Upper lobe of right lung (tissue), 1 donor: ENCODE measurements at places on chromosomes 4 and X.

DNA sequence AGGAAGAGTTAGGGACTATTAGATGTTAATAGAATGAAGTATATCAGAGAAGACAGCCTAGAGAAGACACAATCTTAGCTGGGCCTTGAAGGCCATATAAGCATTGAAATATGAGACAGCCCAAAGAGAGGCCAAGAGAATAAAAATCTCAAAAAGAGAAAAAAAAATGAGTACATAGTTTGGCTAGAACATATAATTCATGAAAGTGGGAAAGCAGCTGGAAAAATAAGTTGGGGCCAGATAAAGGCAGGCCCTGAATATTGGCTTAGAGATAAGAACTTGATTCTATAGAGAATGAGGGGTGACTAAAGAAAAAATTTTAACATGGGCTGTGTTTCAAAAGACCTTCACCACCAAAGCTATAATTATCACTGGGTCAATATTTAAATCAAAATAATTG is 7.4 kb upstream of the UTP3 start:
- H3K27me3 ChIP-seq = no peaks in the 10 kb centered on the region
- H3K27ac ChIP-seq = no peak overlapping the region
- H3K36me3 ChIP-seq = no peaks in the 10 kb centered on the region
- no peak for DNase-seq
- H3K4me3 ChIP-seq = no peak overlapping the region

- H3K4me3 ChIP-seq = peak overlapping the region; percentile 62
- peaks cover 5% of the 10 kb centered on the region for H3K4me1 ChIP-seq
- DNase-seq = peak; percentile 91
- no peaks in the 10 kb centered on the region for H3K27me3 ChIP-seq
These were observed 5.9 kb downstream of the TIMM17B start for GRCh38 chrX:48891402-48892288.

GRCh38 chrX:4547213-4547836 is 833.9 kb upstream of the PRKX start:
- no peaks in the 10 kb centered on the region for H3K4me1 ChIP-seq
- no peak overlapping the region for H3K27ac ChIP-seq
- DNase-seq = no peak
- H3K4me3 ChIP-seq = no peak overlapping the region

GRCh38 chr4:12286351-12286750 is 857.7 kb upstream of the HS3ST1 start:
- H3K4me1 ChIP-seq = no peaks in the 10 kb centered on the region
- H3K4me3 ChIP-seq = no peak overlapping the region
- H3K27ac ChIP-seq = no peak overlapping the region
- H3K36me3 ChIP-seq = no peaks in the 10 kb centered on the region
- H3K27me3 ChIP-seq = no peaks in the 10 kb centered on the region

DNA sequence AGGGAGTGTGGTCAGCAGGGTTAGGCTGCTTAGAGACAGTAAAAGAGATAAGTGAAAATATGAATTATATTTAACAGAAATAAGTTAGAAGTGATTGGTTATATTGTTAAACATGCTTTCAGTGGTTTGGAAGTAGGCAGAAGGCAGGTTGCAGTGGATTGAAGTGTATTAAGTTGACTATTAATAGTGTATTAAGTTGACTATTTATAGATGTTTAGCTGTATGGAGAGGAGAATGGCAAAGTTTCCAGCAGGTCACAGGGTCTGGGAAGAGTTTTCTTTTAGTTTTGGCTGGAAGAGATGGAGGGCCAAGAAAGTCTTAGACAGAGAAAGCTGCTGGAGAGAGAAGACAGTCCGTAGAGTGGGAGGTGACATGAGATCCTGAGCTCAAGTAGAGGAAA is 7.9 kb downstream of the SMIM20 start:
- H3K27me3 ChIP-seq = no peaks in the 10 kb centered on the region
- H3K36me3 ChIP-seq = no peaks in the 10 kb centered on the region
- H3K4me1 ChIP-seq = no peaks in the 10 kb centered on the region
- DNase-seq = no peak
- H3K27ac ChIP-seq = no peak overlapping the region

- no peak overlapping the region for H3K27ac ChIP-seq
- no peaks in the 10 kb centered on the region for H3K27me3 ChIP-seq
- H3K4me3 ChIP-seq = no peak overlapping the region
- no peaks in the 10 kb centered on the region for H3K4me1 ChIP-seq
These were observed 274.8 kb upstream of the UGT8 start for GRCh38 chr4:114323841-114324240.

- no peak overlapping the region for H3K27ac ChIP-seq
- no peaks in the 10 kb centered on the region for H3K27me3 ChIP-seq
- H3K4me3 ChIP-seq = no peak overlapping the region
- DNase-seq = no peak
- H3K4me1 ChIP-seq = no peaks in the 10 kb centered on the region
These were observed 221.6 kb upstream of the SLIT2 start for GRCh38 chr4:20030108-20030507.

- no peaks in the 10 kb centered on the region for H3K36me3 ChIP-seq
- no peak overlapping the region for H3K27ac ChIP-seq
- H3K27me3 ChIP-seq = no peaks in the 10 kb centered on the region
- no peaks in the 10 kb centered on the region for H3K4me1 ChIP-seq
- H3K4me3 ChIP-seq = no peak overlapping the region
These were observed 98.3 kb upstream of the ANKRD50 start for GRCh38 chr4:124810827-124811226.

DNA sequence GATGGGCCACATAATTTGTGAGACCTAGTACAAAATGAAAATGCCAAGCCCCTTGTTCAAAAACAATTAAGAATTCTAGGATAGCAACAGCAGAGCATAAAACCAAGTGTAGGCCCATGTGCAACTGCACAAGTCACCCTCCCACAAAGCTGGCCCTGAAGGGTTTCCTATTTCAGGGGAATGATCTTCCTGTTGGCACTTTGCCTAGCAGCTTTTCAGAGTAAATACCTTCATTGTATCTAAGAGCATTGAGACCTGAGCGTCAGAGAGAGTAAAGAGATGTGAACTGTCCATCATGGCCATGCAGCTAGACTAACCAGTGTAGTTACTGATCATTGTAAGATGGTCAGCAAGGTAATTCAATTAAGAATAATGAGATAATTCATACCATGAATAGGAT is 113.6 kb downstream of the CNKSR2 start:
- H3K4me1 ChIP-seq = no peaks in the 10 kb centered on the region
- no peaks in the 10 kb centered on the region for H3K36me3 ChIP-seq
- DNase-seq = no peak
- no peak overlapping the region for H3K27ac ChIP-seq
- no peak overlapping the region for H3K4me3 ChIP-seq
- no peaks in the 10 kb centered on the region for H3K27me3 ChIP-seq

DNA sequence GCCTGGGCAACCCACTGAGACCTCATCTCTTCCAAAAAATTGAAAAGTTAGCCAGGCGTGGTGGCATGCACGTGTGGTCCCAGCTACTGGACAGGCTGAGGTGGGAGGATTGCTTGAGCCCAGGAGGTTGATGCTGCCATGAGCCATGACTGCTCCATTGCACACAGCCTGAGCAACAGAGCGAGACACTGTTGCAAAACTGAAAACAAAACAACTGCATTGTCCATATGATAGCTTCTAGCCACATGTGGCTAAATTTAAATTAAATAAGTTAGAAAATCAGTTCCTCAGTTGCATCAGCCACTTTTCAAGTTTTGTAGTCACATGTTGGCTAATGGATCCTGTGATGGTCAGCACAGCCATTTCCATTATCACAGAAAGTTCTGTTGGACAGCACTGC is 67.9 kb downstream of the GAB1 start:
- H3K27me3 ChIP-seq = no peaks in the 10 kb centered on the region
- H3K36me3 ChIP-seq = no peaks in the 10 kb centered on the region
- no peak overlapping the region for H3K27ac ChIP-seq
- no peak overlapping the region for H3K4me3 ChIP-seq
- no peak for DNase-seq

GRCh38 chr4:116055857-116056827 is 942.7 kb upstream of the NDST4 start:
- no peak overlapping the region for H3K27ac ChIP-seq
- no peaks in the 10 kb centered on the region for H3K36me3 ChIP-seq
- no peaks in the 10 kb centered on the region for H3K27me3 ChIP-seq

- H3K27ac ChIP-seq = no peak overlapping the region
- no peak for DNase-seq
- no peaks in the 10 kb centered on the region for H3K4me1 ChIP-seq
- no peaks in the 10 kb centered on the region for H3K27me3 ChIP-seq
These were observed 571.5 kb upstream of the TENM3 start for GRCh38 chr4:181671672-181672071.

GRCh38 chr4:182219411-182220056 is 23.7 kb upstream of the TENM3 start:
- no peaks in the 10 kb centered on the region for H3K36me3 ChIP-seq
- H3K4me1 ChIP-seq = no peaks in the 10 kb centered on the region
- H3K27ac ChIP-seq = no peak overlapping the region

DNA sequence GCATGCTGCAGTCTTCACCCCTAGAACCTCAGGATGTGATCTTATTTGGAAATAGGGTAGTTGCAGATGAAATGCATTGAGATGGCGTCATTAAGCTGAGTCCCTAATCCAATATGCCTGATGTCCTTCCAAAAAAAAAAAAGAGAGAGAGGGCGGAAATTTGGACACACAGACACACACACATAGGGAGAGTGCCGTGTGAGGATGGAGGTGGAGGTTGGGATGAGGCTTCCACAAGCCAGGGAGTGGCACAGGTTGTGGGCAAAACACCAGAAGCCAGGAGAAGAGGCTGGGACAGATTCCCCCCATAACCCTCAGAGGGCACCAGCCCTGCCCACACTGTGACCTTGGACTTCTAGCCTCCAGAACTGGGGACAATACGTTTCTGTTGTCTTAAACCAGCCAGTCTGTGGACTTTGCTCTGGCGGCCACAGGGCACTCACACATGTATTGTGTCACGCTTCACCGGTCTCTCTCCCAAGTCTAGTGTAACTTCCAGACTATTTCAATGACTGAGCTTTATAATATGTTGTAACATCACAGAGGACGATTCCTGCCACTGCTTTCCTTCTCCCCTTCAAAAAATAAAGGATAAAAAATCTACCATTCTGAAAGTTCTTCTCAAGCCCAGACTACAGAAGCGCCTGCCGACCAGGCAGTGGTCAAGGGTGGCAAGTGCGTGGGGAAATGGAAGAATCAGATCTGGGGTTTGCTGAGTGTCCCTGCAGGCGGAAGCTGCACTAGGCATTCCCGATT is 35.8 kb upstream of the MAN2B2 start:
- H3K27me3 ChIP-seq = peaks cover 11% of the 10 kb centered on the region
- no peak overlapping the region for H3K4me3 ChIP-seq
- H3K4me1 ChIP-seq = no peaks in the 10 kb centered on the region
- H3K36me3 ChIP-seq = no peaks in the 10 kb centered on the region
- no peak overlapping the region for H3K27ac ChIP-seq

- no peaks in the 10 kb centered on the region for H3K27me3 ChIP-seq
- no peaks in the 10 kb centered on the region for H3K4me1 ChIP-seq
- H3K4me3 ChIP-seq = no peak overlapping the region
- no peak overlapping the region for H3K27ac ChIP-seq
These were observed 186.6 kb downstream of the IL1RAPL1 start for GRCh38 chrX:28773807-28774206.

- H3K27me3 ChIP-seq = no peaks in the 10 kb centered on the region
- no peak overlapping the region for H3K4me3 ChIP-seq
These were observed 29.7 kb downstream of the PARM1 start for GRCh38 chr4:74962584-74962983.

DNA sequence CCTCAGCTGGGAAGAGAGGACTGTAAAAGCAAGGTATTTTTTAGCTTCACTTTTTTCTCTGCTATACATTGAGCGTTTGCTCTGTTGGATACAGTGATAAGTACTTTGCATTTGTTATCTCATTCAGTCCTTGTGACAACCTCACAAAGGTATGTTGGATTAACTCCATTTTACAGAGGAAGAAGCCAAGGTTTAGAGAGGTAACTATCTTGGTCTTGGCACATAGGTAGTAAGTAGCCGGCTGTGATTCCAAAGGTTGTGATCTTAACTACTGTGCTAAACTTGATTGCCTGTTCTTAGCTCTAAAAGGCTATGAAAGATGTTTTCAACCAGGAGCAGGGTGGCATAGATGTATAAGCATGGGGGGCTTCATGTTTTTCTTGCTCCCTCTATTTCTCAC is 134.4 kb downstream of the POLA1 start:
- no peak for DNase-seq
- no peaks in the 10 kb centered on the region for H3K36me3 ChIP-seq
- H3K27ac ChIP-seq = no peak overlapping the region
- H3K4me1 ChIP-seq = no peaks in the 10 kb centered on the region
- H3K27me3 ChIP-seq = no peaks in the 10 kb centered on the region

- no peaks in the 10 kb centered on the region for H3K4me1 ChIP-seq
- no peaks in the 10 kb centered on the region for H3K27me3 ChIP-seq
- H3K4me3 ChIP-seq = no peak overlapping the region
- no peaks in the 10 kb centered on the region for H3K36me3 ChIP-seq
- no peak for DNase-seq
- no peak overlapping the region for H3K27ac ChIP-seq
These were observed 124.0 kb downstream of the MOSPD2 start for GRCh38 chrX:14997271-14997670.

DNA sequence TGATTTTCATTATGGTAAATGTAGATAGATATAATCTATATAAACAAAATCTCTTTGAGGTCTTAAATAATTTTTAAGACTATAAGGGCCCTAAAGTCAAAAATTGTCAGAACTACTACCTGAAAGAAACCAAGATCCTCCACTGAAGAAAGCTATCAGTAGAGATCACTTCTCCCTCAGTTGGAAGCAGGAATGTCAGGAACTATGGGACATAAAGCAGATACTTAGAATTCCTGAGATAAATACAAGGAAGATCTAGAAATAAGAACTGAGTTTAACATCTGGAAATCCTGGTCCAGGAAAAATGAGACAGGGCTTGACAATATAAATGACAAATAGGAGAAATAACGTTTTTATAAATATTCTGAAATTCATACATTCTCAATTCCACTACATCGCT is 97.2 kb downstream of the ADAMTS3 start:
- no peak overlapping the region for H3K4me3 ChIP-seq
- no peaks in the 10 kb centered on the region for H3K36me3 ChIP-seq
- H3K4me1 ChIP-seq = no peaks in the 10 kb centered on the region
- H3K27me3 ChIP-seq = no peaks in the 10 kb centered on the region
- H3K27ac ChIP-seq = no peak overlapping the region

DNA sequence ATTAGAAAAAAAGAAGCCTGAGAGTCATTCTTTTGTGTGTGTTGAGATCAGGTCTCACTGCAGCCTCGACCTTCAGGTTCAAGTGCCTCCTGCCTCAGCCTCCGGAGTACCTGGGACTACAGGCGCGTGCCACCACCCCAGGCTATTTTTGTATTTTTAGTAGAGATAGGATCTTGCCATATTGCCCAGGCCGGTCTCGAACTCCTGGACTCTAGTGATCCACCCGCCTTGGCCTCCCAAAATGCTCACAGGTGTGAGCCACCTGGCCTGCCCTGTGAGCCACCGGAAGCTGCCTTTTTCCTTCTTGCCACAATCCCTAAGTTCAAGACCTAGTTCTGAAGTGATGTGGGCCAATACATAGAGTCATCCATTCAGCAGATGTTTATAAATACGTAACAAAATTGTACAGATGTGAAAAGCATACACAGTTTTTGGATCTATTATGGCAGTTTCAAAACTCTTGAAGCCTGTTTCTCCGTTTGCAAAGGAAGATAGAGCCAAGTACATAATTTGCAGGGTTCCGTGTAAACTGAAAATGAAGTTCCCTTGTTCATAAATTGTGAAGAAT is 536 bp upstream of the CTSO start:
- no peaks in the 10 kb centered on the region for H3K27me3 ChIP-seq
- no peaks in the 10 kb centered on the region for H3K36me3 ChIP-seq
- H3K4me3 ChIP-seq = peak overlapping the region; percentile 73
- peak overlapping the region; percentile 99 for H3K27ac ChIP-seq
- no peak for DNase-seq

- no peak overlapping the region for H3K4me3 ChIP-seq
- H3K27me3 ChIP-seq = no peaks in the 10 kb centered on the region
- H3K4me1 ChIP-seq = peaks cover 3% of the 10 kb centered on the region
- H3K27ac ChIP-seq = no peak overlapping the region
- no peaks in the 10 kb centered on the region for H3K36me3 ChIP-seq
- no peak for DNase-seq
These were observed 173.8 kb upstream of the SCML1 start for GRCh38 chrX:17563515-17563914.
